ENCODE measurements at places on chromosomes 7 and 10. TPM values are rescaled to one million over a fixed set of nuclear protein-coding genes. Genes with fewer than 3 reads are reported as not detected.

DNA sequence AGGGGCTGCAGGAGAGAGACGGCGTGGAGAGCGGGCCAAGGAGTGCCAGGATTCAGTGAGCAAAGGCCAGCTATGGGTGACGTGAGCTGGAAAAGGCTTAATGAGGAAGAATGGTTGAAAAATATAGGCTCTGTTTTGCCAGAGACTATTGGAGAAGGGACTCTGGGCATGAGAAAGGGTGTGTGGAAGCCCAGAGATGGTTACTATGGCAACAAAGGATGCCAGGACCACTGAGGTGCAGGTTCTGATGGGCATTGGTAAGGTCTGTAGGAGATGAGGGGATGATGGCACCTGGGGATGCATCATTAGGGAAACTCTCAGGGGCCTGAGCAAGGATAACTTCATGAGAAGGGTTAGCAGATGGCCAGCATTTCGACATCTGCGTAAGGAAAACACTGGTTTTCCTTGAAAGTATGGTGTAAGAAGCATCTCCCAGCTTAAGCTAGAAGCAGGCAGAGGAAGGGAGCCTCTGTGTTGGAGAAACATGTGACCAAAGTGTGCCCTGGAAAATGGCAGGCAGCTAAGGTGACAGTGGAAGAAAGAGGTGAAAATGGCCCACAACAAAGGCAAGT, 21.6 kb upstream of the FAM180A start:
- DNase-seq = peak; percentile 28

GRCh38 chr10:104450490-104450889, 96.9 kb downstream of the CFAP58 start:
- DNase-seq = no peak

DNA sequence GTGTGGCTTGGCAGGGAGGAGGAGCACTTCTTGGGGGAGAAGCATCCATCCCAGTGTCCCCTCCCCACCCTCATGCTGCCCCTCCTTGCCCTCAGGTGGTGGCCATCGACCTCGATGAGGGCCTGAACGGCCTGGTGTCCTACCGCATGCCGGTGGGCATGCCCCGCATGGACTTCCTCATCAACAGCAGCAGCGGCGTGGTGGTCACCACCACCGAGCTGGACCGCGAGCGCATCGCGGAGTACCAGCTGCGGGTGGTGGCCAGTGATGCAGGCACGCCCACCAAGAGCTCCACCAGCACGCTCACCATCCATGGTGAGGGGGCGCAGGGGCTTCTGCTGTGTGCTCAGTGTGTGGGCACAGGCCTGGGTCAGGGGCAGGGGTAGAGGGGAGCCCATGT, 14.8 kb downstream of the C10orf105 start:
- DNase-seq = no peak

Gene TMEM130
- total RNA-seq = 0.54 TPM

Data from cardiac muscle cell (in vitro differentiated cells and primary cell).